Right lobe of liver (tissue), 6 donors: ENCODE measurements at places on chromosomes 5 and 9. TPM values are rescaled to one million over a fixed set of nuclear protein-coding genes. Genes with fewer than 3 reads are reported as not detected.

Gene MAN2A1
- 48.1 TPM for total RNA-seq

Gene OR1Q1
- not detected for total RNA-seq

Gene HAUS6
- total RNA-seq: 4.4 TPM

Gene SPATA31C1
- total RNA-seq: not detected

Gene SOHLH1
- not detected for total RNA-seq

Gene TMEM8B
- 1.7 TPM for total RNA-seq

DNA sequence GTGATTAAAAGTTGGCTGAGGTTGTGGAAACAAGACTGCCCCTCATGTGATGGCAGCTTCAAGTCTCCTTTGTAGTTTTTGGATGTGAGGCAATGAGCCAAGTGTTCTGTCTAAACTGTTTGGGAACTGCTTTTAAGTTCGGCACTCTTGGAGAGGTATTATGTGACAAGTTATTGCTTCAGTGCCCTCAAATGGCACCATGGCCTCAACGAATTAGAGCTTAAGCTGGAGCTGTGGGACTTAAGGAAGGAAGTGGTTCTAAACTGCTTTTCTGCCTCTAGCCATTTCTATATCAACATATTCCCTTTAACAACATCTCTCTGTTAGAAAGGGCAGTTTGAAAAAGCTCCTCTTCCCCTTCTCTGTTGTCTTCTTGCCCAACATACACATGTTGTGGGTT is 227.7 kb downstream of the RFK start:
- no peaks in the 10 kb centered on the region for H3K36me3 ChIP-seq
- no peaks in the 10 kb centered on the region for H3K27me3 ChIP-seq
- DNase-seq: no peak
- H3K4me1 ChIP-seq: no peaks in the 10 kb centered on the region
- H3K27ac ChIP-seq: no peak overlapping the region
- no peak overlapping the region for H3K4me3 ChIP-seq

DNA sequence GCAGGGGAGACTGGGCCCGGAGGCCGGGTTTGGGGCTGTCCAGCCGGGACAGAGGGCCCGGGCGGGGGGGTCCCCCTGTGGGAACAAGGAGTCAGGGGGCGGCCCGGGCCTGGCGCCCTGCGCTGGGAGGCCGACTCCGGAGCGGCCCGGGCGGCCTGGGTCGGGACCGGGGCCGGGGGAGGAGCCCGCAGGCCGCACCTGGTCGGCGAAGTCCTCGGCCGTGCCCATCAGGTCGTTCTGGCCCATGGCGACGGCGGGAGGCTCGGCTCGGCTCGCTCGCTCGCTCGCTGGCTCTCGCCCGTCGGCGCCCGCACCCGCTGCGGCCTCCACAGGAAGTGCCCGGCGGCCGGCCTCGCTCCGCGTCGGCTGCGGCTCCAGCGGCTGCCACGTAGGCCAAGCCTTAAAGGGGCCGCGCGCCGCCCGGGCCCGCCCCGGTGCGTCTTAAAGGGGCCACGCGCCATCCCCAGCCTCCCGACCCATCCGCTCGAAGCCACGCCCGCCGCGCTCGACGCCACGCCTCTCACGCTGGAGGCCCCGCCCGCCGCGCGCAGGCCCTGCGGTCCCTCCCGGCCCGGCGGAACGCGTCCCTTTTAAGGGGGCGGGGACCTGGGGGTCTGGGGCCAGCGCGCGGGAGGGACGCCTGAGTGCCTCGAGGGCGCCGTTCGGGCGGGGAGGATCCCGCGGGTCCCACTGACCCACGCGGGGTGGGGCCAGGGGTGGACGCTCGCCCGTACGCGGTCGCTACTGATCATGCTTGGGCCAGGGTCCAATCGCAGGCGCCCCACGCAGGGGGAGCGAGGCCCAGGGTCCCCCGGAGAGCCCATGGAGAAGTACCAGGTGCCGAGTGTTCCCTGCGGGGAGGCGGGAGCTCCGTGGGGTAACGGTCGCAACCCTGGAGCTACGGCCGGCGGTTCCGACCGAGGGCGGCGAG is at the start of the genes STKLD1 and SURF4:
Gene STKLD1, plus strand, starts transcription at position 643 of the 931 bp plus-strand sequence. Its CDS starts 108 bp downstream, at position 751.
Gene SURF4, minus strand, starts transcription at position 337 of the 931 bp plus-strand sequence. Its CDS starts 91 bp downstream, at position 246.
- H3K36me3 ChIP-seq: no peaks in the 10 kb centered on the region
- peak within 1 kb of the TSS; percentile 98 for H3K4me3 ChIP-seq
- H3K27me3 ChIP-seq: no peaks in the 10 kb centered on the region
- DNase-seq: peak; percentile 98

GRCh38 chr9:92576175-92576574 is 40.4 kb upstream of the ECM2 start:
- no peak overlapping the region for H3K27ac ChIP-seq
- no peak overlapping the region for H3K4me3 ChIP-seq

DNA sequence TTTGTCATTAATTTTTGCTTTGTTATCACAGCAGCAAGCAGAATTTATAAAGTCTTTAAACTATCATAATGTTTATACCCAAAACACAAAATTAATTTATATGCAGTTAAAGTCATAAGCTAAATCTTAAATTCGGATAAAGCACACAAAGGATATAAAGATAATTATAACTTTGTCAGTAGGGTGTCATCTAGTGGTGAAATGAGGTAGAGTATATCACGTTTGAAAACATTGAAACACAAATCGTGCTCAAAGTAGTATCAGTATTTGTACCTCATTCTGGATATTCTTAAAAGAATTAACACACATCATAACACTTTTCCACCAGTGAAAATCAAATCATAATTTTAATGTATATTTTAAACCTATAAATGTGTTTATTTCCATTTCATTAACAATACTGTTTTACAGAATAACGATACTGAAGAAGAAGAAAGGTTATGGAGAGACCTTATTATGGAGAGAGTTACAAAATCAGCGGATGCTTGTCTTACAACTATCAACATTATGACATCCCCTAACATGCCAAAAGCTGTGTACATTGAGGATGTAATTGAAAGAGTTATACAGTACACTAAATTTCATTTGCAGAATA is 129.5 kb downstream of the NIPBL start:
- peaks cover 17% of the 10 kb centered on the region for H3K4me1 ChIP-seq
- H3K36me3 ChIP-seq: peaks cover 23% of the 10 kb centered on the region
- H3K27me3 ChIP-seq: no peaks in the 10 kb centered on the region
- no peak overlapping the region for H3K4me3 ChIP-seq
- no peak for DNase-seq

GRCh38 chr9:75054368-75055001 is 26.4 kb upstream of the CARNMT1 start:
- no peak overlapping the region for H3K4me3 ChIP-seq
- no peaks in the 10 kb centered on the region for H3K4me1 ChIP-seq
- no peaks in the 10 kb centered on the region for H3K27me3 ChIP-seq
- H3K36me3 ChIP-seq: no peaks in the 10 kb centered on the region

- no peak overlapping the region for H3K27ac ChIP-seq
- no peaks in the 10 kb centered on the region for H3K27me3 ChIP-seq
- H3K36me3 ChIP-seq: no peaks in the 10 kb centered on the region
- DNase-seq: no peak
- no peak overlapping the region for H3K4me3 ChIP-seq
Observed at GRCh38 chr9:115653171-115653606, 500.4 kb upstream of the PAPPA start.

- no peak overlapping the region for H3K27ac ChIP-seq
- H3K36me3 ChIP-seq: no peaks in the 10 kb centered on the region
- H3K27me3 ChIP-seq: no peaks in the 10 kb centered on the region
- no peak overlapping the region for H3K4me3 ChIP-seq
- H3K4me1 ChIP-seq: no peaks in the 10 kb centered on the region
Observed at GRCh38 chr5:158819095-158819494, 280.6 kb downstream of the EBF1 start.

GRCh38 chr5:56344594-56344993 is 111.5 kb upstream of the ANKRD55 start:
- no peak overlapping the region for H3K4me3 ChIP-seq
- no peak for DNase-seq
- H3K27ac ChIP-seq: no peak overlapping the region

DNA sequence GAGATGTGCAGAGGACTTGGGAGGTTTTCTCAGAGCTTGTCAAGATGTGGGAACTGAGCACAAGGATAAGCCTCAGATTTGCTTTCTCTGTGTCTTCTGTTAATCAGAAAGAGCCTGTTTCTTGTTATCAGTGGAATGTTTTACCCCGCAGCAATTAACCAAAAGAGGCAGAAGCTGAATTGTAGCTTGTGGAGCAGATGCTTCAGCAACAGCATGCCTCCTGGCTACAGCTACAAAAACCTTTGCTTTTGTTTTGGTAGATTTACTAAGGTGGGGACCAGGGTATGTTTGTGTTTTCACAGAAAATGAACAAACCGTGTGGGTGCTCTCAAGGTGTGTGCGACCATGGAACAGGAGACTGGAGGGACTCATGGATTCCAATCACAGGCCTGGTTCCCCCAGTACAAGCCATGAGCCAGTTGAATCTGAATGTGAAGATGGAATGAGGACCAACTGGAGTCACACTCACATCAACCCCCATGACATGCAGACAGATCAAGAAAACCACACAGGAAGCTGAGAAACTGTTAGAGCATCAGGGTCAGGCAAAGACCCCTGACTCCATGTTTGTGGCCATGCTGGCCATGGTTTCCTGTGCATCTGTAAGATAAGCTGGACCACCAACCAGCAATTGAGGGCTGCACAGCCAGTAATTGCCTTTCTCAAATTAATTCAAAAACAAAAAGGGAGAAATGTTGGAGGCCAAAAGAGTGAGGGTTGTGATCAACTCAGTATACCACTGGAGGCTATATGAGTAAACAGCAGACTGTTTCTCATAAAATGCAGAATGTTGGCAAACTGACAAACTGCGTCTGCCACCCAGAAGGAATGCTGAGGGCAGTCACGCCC is 6.9 kb downstream of the UGT3A2 start:
- no peaks in the 10 kb centered on the region for H3K4me1 ChIP-seq
- no peak for DNase-seq
- H3K4me3 ChIP-seq: no peak overlapping the region
- no peak overlapping the region for H3K27ac ChIP-seq

DNA sequence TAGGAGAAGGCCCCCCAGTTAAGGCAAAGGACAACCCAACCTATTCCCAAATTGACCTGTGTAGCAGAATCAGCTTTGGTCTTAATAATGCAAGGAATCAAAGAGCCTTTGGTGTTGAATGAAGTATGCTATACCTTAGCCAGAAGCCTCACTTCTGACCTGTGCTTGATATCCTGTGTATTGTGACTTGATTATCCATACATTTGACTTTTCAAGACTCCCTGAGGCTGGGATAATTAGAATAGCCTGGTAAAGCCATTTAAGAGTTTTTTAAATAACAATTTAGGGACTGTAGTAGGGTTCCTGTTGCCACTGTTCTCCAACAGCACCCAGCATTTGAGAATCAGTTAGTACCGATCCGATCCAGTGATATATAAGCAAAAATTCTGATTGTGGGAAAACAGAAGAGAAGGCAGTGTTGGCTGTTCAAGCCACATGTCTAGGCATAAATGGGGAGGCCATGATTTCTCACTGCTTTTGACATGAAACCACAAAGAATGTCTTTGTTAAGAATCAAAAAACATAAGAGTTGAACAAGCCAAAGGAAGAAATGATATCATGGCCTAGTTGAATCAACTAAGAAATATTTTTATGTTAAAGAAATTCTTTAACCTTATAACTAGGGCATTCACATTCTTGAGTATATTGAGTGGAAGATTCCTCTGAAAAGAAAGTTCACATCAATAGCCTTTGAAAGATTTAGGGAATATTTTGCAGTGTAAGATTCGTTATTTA is 98.9 kb downstream of the F2RL2 start:
- no peak for DNase-seq
- H3K27ac ChIP-seq: no peak overlapping the region
- no peak overlapping the region for H3K4me3 ChIP-seq
- H3K36me3 ChIP-seq: no peaks in the 10 kb centered on the region

GRCh38 chr9:95874303-95874988 is 1.0 kb upstream of the ERCC6L2 start:
- H3K4me3 ChIP-seq: no peak overlapping the region
- no peaks in the 10 kb centered on the region for H3K27me3 ChIP-seq
- no peak for DNase-seq
- no peaks in the 10 kb centered on the region for H3K36me3 ChIP-seq
- H3K4me1 ChIP-seq: no peaks in the 10 kb centered on the region
- H3K27ac ChIP-seq: no peak overlapping the region

GRCh38 chr9:81213456-81213855 is 475.9 kb downstream of the TLE1 start:
- no peaks in the 10 kb centered on the region for H3K4me1 ChIP-seq
- no peaks in the 10 kb centered on the region for H3K36me3 ChIP-seq
- no peak overlapping the region for H3K4me3 ChIP-seq
- no peak overlapping the region for H3K27ac ChIP-seq
- DNase-seq: no peak
- H3K27me3 ChIP-seq: no peaks in the 10 kb centered on the region

GRCh38 chr5:160619381-160619780 is 197.7 kb downstream of the PTTG1 start:
- H3K36me3 ChIP-seq: no peaks in the 10 kb centered on the region
- no peak overlapping the region for H3K4me3 ChIP-seq
- H3K4me1 ChIP-seq: no peaks in the 10 kb centered on the region
- DNase-seq: no peak

DNA sequence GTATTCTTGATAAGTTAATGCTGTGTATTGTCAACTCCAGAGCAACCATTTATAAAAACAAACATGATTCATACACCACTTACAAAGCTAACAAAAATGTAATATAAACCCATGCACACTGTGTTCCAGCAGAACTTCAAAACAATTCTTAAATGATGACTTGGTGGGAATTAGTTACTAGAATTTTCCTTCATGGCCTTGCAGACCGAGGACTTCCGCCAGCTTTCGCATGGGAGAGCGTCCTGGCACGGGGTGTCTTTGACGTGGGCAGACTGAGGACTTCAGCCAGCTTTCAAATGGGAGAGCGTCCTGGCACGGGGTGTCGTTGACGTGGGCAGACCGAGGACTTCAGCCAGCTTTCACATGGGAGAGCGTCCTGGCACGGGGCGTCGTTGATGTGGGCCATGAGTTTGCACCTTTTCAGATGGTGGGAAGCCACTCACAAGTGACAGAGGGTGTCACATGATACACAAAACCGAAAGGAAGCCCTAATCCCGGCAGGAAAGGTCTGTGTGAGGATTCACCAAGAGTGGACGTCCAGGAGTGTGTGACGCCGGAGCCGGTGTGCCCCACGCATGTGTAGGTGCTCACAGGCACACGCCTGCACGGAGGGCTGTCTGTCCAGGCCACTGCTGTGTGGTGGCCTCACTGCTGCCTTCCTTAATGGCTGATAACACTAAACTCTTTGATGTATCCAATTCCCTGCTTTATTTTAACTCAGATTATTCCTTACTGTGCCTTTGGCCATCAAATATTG is 211.3 kb upstream of the IRX4 start:
- H3K4me3 ChIP-seq: no peak overlapping the region
- H3K27ac ChIP-seq: no peak overlapping the region
- H3K36me3 ChIP-seq: no peaks in the 10 kb centered on the region
- H3K4me1 ChIP-seq: no peaks in the 10 kb centered on the region

DNA sequence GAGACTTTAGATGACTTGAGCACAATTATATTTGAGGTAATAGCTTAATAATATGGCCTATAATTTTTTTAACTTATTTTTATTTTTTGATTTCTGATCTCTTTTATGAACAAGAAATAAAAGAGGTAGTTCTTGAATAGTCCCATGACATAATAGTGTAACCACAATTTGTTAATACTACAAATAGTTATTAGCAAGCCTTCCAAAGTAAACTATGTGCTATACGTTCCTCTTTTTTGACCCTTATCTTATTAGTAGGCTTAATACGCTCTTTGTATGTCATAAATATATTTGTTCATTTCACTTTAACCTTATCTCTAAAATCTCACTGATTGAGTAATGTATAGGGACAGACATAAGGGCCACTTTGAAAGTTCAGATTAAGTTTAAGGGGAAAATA is 78.7 kb upstream of the NR4A3 start:
- no peaks in the 10 kb centered on the region for H3K4me1 ChIP-seq
- no peak overlapping the region for H3K27ac ChIP-seq
- no peak for DNase-seq
- no peaks in the 10 kb centered on the region for H3K36me3 ChIP-seq
- no peaks in the 10 kb centered on the region for H3K27me3 ChIP-seq
